ENCODE measurements at places on chromosomes 12 and 14.
A peak's percentile ranks its signal among the peaks of the same experiment; 100 is the strongest.

DNA sequence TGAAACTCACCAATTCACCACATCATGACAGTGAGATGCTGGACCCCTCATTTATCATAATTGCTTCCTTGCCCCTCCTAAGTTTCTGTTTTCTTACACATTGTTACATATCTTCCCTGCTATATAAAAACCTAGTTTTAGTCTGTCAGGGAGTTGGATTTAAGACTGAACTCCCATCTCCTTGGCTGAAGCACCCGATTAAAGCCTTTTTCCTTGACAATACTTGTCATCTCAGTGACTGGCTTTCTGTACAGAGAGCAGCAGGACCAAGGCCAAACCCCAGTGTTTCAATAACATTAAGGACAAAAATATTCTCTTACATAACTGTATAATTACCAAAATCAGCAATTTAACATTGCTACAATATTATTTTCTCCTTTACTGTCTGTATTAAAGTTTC lies 928.4 kb downstream of the TMTC2 start:
- no peak for DNase-seq

DNA sequence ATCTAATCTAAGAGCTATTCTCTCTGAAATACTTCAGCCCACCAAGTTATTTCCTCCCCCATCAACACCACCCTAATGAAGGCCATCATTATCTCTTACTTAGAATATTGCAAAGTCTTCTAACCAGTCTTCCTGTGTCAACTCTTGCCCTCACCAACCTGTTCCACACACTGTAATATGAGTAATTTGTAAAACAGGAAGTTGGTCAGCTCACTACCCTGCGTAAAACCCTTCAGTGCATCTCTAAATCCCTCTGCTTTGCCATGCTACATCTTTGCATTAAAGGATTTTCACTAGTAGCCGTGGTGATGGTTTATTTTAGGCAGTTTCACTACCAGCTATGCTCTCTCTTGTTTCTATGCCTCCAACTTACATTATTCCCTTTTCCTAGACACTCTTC lies 70.0 kb downstream of the KIF21A start:
- no peak for DNase-seq

GRCh38 chr14:94462763-94463572 lies 10.4 kb upstream of the SERPINA11 start:
- no peak for DNase-seq

DNA sequence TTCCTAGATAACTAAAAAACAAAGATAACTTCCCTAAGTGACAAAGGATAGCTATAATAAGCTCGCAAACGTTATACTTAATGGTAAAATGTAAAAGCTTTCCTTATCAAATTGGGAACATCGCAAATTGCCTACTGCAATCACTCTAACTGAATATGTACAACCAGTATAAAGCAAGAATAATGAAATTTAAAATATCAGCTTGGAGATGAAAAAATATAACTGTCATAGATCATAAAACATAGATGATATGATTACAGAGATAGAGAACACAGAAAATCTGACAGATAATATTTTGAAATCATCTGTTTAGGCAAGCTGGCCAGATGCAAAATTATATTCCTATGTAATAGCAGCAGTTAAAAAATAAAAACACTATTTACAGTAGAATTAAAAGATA lies 64.0 kb downstream of the BCAT1 start:
- DNase-seq = no peak

- no peak for DNase-seq
Observed at GRCh38 chr12:91074154-91074709, 16.4 kb upstream of the KERA start.

DNA sequence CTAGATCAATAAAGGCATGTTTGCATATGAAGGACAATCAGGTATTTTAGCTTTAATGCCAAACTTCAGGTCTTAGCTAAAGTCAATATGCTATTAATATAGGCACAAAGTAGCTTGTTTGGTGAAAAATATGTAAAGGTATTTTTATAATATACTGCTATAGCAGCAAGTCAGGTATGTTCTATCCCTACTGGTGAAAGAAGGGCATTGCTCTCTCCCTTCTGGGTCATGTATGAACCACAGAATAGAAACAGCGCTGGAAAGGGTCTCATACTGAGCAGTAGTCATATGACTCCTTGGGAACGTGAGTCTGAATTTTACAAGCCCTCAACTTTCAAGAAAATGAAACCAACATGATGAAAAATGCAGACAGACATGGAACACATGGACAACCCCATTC lies 314.6 kb downstream of the GRIN2B start:
- DNase-seq = no peak

GRCh38 chr14:95885278-95885677 lies 8.6 kb downstream of the TUNAR start:
- DNase-seq = no peak

DNA sequence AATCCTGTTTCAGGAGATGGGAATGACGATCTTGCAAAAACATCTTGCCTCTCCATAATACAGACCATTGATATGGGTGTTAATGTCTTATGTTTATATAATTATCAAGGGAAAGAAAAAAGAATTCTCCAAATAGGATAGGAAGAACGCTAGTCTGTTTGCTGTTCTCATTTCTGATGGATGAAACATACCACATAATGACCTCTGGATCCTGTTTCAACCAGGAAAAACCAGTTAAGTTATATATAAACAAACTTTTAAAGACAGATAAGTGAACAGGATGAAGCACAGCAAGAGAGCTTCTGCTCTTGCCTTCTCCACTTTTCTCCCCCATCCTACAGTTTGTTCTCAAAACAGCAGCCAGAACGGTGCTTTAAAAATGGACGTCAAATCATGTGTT lies 27.8 kb downstream of the COQ6 start:
- no peak for DNase-seq

DNA sequence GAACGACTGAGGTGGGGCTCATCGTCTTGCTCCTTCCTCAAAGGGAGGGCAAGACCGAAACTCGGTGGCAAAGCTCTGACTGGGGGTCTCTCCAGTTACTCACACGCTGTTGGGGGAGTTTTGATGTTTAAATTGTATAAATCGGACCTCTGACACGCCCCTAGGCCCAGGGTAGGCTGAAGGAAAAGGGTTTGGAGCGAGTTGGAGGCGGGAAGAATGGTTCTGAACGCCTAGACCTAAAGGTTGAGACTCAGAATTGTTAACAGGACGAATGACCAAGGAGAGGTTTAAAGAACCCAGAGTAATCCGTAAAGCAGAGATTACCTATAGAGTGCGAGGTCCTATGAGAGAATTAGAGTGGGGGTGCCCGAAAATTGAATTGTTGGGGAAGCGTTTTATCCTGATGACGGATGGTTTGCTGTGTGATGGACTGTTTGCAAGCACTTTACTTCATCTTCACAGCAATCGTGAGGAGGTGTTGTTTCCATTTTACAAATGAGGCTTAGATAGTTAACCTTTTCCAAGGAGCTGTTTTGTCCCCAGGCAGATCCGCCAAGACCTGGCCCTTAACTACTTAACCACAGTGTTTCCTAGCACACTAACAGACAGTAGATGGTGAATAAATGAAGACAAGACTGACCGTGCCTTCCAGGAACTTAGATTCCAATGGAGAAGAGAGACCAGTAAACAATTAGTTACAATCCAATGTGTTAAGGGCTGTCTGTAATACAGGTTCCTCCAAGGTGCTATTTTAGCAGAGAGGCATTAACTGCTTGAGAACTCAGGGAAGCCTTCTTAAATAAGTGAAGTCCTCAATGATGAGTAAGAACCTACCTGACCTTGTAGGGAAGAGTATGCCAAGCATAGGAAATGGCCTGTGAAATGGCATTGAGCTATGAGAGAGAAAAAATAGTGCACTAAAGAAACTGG lies 929 bp upstream of the UBE2N start:
- no peak for DNase-seq

DNA sequence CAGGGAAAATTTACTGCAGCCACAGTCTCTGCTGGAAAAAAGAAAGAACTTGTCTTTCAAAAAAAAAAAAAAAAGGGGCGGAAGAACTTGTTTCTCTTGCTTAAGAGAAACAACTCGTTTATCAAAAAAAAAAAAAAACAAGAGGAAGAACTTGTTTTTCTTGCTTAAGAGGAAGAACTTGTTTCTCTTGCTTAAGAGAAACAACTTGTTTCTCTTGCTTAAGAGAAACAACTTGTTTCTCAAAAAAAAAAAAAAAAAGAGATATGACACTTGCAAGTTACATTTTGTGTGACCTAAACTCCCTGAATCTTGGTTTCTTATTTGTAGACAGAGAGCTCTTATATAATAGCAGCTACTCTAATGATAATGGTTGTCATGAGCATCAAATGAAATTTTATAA lies 44.7 kb upstream of the USP15 start:
- no peak for DNase-seq

DNA sequence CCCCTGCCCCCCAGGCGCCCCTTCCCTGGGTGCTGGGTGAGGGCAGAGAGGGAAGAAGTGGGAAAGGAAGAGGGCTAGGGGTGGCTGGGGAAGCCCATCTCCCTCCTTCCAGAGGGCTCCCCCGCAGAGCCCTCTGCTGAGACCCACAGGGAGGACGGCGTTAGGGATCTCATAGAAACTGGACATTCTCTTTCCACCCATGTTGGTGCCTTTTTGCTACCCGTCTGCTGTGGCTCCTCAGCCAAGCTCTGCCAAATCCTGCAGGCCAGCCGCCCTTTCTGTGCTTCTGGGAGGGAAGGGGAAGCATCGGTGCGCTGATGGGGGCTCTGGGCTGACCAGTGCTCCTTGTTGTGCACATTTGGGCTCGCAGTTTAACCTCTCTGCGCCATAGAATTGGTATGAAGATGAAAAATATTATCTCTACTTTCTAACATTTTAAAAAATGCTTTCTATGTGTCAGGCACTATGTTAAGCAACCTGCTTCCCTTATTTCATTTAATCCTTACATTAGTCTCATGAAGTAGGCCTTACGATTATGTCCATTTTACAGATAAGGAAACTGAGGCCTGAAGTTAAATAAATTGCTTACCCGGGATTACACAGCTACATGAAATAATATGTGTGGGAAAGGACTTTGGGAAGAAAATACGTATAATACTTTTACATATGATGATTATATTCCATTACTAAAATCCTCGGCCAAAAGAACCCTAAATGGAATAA lies 981 bp downstream of the SLC48A1 start:
- DNase-seq = peak; percentile 46

- DNase-seq = no peak
Observed at GRCh38 chr12:93749515-93749914, 72.3 kb downstream of the CRADD start.

- no peak for DNase-seq
Observed at GRCh38 chr12:73083736-73084135, 811.6 kb downstream of the TRHDE start.

DNA sequence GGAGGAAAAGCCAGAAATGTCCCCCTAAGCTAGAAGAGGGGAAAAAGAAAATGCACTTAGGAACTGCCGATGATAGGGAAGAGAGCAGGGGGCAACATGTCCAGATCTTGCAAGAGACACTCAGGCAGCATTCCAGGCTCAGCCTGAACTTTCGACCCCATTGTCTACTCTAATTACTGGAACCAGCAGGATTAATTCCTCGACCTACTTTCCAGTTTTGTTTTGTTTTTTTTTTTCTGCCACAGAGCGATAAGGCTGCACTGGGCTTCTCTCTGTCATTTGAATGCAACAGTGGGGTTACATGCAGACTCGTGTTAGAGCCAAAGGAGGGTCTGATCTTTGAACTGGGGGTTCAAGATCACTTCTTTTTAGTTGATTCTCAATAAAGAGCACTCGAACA lies 68.7 kb upstream of the MED13L start:
- DNase-seq = no peak

GRCh38 chr12:27083861-27084394 lies 1.6 kb upstream of the C12orf71 start:
- no peak for DNase-seq

DNA sequence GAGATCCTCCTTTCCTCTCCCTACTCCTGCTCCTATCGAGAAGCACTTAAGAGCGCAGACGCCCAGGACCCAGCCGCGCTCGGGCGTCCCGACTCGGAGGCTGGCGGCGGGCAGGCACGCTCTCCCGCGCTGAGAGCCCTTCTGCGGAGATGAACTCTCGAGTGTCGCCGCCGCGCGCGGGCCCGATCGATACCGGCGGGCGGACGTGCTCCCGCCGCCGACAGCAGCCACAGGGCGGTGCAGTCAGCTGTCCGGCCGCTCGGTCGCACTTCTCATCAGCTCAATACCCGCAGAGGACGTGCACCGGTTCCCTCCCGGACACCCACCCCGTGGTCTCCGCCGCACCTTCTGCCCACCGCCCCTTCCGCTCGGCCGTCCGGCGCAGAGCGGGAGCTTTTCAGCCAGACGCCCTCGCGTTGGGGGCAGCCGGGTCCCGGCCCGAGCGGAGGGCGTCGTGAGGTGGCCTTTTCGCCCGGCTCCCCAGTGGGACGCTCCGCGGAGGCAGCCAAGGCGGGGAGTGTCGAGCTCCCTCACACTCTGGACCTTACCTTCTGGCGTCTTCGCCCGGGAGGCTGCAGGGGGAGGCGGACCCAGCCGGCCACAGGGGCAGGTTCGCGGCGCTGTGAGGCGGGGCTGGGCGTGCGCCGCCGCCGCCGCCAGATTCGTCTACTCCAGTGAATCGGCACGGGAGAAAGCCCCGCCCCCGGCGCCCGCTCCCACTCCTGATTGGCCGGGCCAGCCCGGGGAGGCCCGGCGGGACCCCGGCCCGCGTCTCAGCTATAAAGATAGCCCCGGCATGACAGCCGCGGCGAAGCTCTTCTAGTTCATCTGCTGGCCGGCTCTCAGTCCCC lies at the start of gene INSM2:
Gene INSM2 (plus strand): TSS at position 808 of the 851 bp plus-strand sequence. CDS start 89 bp downstream, outside the sequence.
- peak; percentile 62 for DNase-seq

GRCh38 chr12:116320791-116321217 lies 43.3 kb upstream of the MED13L start:
- DNase-seq = no peak
